ENCODE measurements at places on chromosomes 4 and X.

DNA sequence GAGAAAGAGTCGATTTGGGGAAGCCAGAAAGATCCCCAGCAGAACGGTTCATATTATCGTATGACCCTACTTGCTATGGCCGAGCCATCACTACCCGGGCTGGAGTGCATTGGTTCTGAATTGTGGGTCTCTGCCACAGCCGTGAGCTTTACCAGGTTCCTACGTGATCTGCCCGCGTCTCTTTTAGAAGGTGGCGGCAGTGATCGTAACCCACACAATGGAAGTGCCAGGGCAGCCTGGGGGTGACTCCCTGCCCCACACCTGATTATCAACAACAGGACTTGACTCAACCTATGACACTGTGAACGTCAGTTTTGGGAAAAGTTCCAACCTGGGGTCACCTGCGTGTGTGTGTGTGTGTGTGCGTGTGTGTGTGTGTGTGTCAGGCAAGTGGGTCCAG is 90.8 kb downstream of the SHOX start:
- no peak for DNase-seq

DNA sequence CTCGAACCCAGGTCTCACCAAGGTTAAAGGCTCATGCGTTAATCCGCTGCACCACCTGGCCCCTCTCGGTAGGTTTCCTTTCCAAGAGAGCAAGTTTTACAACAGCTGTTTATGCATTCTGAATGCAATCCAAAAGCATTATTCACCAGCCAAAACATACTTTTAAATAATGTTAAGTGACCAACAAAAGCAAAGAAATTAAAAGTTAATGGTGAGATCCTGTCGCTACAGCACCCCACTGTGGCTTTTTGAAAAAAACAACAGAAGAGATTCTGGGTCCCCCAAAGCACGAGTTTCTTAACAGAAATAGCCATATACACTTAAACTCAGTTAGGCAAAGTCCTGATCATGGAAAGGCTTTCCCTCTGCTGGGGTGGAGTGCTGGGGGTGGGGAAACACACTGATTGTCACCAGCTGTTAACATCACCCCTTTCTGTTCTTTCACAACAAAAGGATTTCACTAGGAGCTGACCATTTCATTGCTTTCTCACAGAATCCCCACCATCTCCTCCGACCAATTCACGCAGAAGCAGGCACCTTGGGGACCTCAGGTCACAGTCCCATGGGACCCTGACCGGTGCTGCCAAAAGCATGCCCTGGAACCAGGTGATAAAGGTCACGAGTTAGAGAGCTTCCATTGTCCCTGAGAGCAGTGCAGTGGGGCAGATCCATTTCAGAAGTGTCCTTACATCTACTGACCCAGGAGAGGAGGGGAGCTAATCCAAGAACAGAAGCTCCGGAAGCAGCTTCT is 51.2 kb downstream of the ZNF827 start:
- DNase-seq, result no peak

- DNase-seq, result no peak
These were observed 983.7 kb upstream of the PABPC4L start for GRCh38 chr4:135185256-135185655.

GRCh38 chr4:53541577-53542206 is 49.6 kb downstream of the LNX1 start:
- DNase-seq, result no peak

DNA sequence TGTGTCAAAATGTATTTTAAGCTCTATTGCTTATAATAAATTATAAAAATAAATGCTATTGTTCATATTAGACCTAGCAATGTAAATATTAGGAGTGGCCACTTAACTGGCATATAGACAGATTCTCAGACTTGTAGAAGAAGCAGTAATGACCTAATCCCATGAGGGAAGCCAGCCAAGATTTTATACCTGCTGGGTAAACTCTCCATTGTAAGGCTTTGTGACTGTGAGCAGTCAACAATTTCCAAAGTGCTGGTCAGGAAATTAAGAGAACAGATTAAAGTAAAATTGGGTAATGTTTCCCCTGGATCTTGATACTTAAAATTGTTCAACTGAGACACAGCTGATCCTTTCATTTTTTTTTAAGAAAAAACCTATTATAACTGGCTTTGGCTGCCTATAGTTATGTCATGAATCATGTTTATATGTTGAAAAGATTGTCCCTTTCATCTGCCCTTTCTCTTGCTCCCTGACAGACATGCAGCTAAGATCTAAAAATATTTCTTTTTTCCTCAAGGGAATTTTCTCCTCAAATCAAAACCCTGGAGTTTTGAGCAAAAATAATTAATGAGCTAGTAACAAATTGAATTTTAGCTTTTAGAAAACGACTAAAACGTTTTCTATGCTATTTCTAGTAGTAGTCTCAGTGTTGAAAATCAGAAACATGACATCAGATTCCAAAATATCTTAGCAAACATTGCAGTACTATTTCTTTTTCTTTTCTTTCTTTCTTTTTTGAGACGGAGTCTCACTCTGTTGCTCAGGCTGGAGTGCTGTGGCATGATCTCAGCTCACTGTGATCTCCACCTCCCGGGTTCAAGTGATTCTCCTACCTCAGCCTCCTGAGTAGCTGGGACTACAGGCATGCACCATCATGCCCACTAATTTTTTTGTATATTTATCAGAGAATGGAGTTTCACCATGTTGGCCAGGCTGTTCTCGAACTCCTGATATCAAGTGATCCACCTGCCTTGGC is 77.9 kb downstream of the ADGRL3 start:
- DNase-seq, result no peak

- DNase-seq, result peak; percentile 64
These were observed at the start of gene CCNG2 for GRCh38 chr4:77156912-77157858. Gene CCNG2 (plus strand): TSS chr4:77157207. CDS start chr4:77158533, 1,326 bp downstream.

- DNase-seq, result no peak
These were observed 58.9 kb downstream of the PLAC1 start for GRCh38 chrX:134599184-134599914.

- no peak for DNase-seq
These were observed 30.8 kb downstream of the DIAPH2 start for GRCh38 chrX:96715481-96715880.

DNA sequence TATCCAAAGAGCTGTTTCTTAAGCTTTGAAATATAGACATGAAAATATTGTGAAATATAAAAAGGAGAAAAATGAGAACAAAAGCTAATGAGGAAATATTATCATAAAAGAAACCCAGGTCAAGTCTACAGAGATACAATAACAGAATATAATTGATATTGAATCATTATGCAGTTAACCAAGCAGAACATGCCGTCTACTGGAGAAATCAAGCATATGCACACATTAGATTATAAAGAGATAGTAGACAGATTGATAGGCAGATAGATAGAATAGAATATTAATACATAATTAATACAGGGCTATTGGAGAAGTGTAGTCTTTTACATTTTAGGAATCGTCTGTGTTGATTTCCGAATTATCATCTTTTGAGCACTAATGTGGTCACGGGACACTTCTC is 208.5 kb downstream of the EPHA5 start:
- no peak for DNase-seq

GRCh38 chr4:125044886-125045285 is 269.9 kb upstream of the FAT4 start:
- no peak for DNase-seq

DNA sequence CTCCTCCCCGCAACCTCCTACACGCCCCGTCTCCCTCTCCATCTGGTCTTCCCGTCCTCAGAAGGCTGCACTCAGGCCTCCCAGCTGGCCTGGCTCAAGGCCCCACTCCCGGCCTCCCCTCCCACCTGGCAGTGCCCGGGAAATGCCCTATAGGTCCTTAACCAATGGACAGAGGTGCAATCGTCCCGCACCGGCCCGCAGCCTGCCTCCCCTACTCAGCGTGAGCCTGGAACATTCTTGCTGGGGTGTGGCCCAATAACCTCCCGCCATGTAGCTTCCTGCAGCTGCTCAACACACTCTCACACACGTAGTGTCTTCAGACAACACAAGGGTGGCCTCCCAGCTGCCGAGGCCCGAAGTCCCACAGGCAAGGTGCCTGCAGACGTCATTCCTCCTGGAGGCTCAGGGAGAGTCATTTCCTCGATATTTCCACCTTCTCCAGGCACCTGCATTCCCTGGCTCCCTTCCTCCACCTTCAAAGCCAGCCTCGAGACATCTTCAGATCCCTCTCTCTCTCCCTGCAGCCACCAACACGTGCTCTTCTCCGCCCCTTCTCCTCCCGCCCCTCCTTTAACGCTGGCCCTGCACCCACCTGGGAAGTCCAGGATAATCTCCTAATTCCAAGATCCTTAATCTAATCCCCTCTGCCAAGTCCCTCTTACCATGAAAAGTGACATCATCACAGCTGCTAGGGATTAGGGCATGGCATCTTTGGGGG is 56.2 kb downstream of the ADRA2C start:
- DNase-seq, result no peak

- no peak for DNase-seq
These were observed 1.3 kb downstream of the GDI1 start for GRCh38 chrX:154437971-154438893.

- no peak for DNase-seq
These were observed 21.1 kb downstream of the PDE6B start for GRCh38 chr4:646460-646859.

- no peak for DNase-seq
These were observed 101.0 kb downstream of the ATP11C start for GRCh38 chrX:139831675-139832456.

- no peak for DNase-seq
These were observed 882.7 kb upstream of the PCDH10 start for GRCh38 chr4:132266374-132266773.

- no peak for DNase-seq
These were observed 88.6 kb downstream of the PDGFRA start for GRCh38 chr4:54317690-54318089.

- DNase-seq, result no peak
These were observed 234.5 kb downstream of the FBXW7 start for GRCh38 chr4:152301381-152301780.

- DNase-seq, result no peak
These were observed 26.4 kb downstream of the MAGEE1 start for GRCh38 chrX:76453737-76454406.

DNA sequence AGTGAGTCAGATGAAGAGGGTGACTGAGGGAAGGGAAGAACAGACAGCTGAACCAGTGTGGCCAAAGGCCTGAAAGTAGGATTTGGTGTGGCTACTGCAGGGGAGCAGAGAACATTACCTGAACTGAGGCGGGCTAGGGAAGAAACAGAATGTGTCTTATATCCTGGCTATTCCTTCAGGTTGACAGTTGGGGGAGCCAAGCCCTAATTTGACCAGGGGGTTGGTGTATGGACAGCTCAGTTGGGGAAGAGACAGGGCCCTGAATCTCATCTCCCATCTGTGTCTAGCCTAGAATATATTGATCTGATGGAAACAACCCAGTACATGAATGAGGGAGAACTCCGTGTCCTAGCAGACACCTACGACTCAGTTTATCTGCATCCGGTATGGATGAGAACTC is 4.2 kb downstream of the HDAC6 start:
- no peak for DNase-seq

GRCh38 chrX:13747836-13748235 is 13.3 kb downstream of the OFD1 start:
- DNase-seq, result no peak

GRCh38 chrX:93591398-93591797 is 82.0 kb downstream of the NAP1L3 start:
- DNase-seq, result no peak

All from activated T-helper 1 cell treated with Interleukin-2 at 50 U/mL for 16 hours (primary cell).